ENCODE measurements at places on chromosomes 12 and 14. TPM values are rescaled to one million over a fixed set of nuclear protein-coding genes. Genes with fewer than 3 reads are reported as not detected.

DNA sequence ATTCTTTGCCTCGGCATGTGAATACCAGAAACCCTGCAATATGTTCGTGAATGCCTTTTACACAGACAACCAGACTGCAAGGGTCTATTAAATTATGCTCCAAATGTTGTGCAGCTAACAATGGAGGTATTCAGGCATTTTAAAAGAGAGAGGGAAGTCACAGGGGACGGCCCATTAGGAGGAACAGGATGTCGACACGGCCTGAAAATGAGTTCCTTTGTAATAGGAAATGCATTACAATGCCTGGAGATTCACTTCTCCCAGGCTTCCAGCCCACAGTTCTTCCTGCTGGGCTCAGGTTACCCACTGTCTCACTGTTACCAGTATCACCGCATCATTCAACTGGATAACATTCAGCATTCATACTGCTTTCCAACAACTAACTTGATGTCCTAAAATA is 2.5 kb downstream of the DUSP6 start:
- peak; percentile 60 for DNase-seq

- peak; percentile 58 for DNase-seq
Observed at GRCh38 chr14:104724981-104725771, 1.1 kb downstream of the ADSS1 start.

- DNase-seq: no peak
Observed at GRCh38 chr14:53532853-53533252, 379.7 kb upstream of the DDHD1 start.

- DNase-seq: no peak
Observed at GRCh38 chr14:67556671-67557070, 23.6 kb downstream of the PLEKHH1 start.

- DNase-seq: peak; percentile 76
Observed at GRCh38 chr12:219891-220352, 6.0 kb upstream of the SLC6A12 start.

DNA sequence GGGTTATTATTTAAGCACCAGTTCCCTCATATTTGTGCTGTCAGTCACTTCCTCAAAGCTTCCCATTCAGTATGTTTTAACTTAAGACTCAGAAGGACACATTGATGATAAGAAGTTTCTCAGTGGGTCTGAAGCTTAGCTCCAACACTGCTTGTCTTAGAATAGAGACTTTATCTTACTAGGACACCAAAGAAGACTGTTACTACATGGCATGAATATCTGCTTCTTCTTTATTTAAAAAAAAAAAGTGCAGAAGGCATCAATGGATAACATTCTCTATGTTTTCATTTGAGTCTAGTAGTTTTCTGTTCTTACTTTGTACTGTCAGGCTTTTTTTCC is 404.2 kb downstream of the DAD1 start:
- no peak for DNase-seq

DNA sequence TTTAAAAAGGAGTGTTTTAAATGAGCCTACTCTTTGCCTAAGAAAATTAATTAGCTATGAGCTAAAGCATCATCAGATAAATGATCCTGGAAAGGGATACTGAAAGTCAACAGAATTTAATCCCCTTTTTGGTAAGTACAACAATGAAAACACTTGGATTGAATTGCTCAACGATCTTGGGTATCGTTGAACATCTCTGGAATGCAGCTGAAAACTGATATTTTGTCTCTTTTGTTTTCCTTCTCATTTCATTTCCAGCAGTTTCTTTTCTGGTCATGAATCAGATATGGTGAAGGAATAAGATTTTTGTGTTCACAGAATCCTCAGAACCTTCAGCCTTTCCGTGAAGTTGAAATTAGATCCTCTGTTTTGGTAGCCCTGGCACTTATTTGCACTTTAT is 771.2 kb downstream of the FSCB start:
- DNase-seq: no peak

- no peak for DNase-seq
Observed at GRCh38 chr14:35405304-35405996, 901 bp upstream of the NFKBIA start.

DNA sequence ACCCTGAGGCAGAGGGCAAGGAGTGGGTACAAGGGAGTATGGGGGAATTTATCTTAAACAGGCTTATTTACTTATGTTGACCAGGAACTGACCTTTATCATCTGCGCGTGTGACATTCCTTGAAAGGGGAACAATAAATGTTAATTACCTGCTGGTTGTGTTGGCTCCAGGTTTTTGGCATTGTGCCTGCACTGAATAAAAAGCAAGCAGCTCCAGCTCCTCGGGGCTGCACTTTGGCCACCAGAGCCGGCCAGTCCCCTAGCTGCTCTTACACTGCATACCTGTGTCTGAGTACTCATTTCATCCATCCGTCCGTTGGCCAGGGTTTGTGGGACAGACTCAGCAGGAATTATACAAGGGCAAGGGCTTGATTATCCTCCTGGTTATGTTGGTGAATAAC is 68.8 kb upstream of the GTF2A1 start:
- no peak for DNase-seq

DNA sequence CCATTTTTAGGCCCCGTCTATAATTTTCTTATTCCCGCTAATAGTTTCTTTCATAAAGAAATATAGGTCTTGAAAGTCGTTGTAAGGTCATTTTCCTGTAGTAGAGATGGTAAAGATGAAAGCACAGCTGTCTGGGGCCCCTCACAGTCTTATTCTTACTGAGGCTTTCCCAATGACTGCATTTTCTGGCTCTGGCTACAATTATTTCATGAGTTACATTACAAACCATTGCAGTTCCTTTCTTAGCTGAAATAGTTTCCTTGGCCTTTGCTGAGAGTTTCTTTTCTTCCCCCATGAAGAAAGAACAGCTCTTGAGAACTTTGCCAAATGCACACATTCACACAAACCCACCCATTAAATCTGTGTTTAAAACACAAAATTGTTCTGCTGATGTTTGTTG is 113.0 kb downstream of the DYRK2 start:
- DNase-seq: no peak

GRCh38 chr12:25937096-25937495 is 21.4 kb upstream of the RASSF8 start:
- DNase-seq: no peak

- peak; percentile 42 for DNase-seq
Observed at GRCh38 chr12:48001505-48002413, 2.5 kb downstream of the COL2A1 start.

DNA sequence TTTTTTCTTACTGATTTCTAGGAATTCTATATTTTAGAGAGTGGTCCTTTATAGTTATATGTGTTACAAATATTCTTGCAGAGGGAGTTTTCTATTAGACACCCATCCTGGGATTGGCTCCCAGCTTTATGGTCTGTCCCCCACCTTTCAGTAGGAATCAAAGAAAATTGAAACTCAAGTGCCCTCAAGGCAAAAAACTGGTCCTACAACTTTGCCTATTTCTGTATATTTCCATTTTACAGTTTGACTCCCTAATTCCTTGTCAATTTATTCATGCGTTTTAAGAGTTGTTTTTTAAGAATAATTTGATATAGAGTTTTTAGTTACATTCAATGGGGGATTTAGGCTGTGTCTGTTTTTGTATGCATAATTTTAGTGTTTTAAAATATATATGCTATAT is 208.9 kb downstream of the SYNE2 start:
- no peak for DNase-seq

- no peak for DNase-seq
Observed at GRCh38 chr12:111412007-111412829, 6.5 kb downstream of the SH2B3 start.

DNA sequence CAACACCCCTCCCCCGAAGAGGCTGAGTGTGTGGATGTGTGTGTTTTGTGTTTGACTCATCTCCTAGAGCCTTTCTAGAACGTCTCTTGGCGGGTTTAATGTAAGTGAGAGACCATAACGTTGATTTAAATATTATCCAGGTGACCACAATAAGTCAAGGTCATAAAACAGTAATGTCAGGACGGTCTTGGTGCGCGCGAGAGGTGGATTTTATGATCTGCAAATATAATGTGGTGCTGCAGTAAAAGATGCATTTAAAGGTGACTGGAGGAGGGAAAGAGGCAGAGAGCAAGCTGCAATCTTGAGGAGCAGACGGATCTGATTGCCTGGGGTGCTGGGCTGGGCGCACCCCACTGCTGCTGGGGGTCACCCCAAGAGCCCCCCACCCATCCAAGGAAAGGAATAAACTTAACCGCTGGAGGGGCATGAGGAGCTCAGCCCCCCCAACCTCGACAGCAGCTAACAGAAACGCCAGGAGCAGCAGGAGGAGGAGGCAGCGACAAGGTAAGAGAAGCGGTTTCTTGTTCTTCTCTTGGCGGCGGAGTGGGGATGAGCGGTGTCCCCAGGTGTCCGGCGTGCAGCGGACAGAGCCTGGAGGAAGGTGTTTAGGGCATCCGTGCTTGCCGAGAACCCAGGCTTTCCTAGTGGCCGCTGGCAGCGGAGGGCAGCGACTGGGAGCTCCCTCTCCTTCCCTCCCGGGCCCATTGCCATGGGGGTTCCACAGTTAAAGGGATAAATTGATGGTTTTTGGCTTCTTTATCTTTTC is 5.5 kb downstream of the HOXC10 start:
- no peak for DNase-seq

- DNase-seq: no peak
Observed at GRCh38 chr12:52434760-52435530, 774 bp upstream of the KRT75 start.

DNA sequence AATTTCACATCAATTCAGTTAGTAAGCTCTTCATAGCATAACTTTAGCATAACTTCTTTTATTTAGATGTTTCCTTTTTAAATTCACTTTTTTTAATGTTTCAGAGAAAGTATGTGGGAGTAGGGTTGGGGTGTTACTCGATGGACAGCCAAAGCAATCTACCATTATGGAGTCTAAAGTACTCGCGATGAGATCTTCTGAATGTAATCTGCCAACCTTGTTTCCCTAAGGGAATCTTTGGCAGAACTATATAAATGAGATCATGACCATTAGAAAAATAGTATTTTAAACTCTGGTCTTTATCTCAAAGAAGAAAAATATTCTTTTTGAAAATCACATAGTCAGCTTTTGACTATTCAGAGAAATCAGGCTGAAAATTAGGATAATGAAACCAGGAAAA is 103.9 kb downstream of the BBS10 start:
- DNase-seq: no peak

- no peak for DNase-seq
Observed at GRCh38 chr14:24913746-24914145, 136.2 kb downstream of the STXBP6 start.

DNA sequence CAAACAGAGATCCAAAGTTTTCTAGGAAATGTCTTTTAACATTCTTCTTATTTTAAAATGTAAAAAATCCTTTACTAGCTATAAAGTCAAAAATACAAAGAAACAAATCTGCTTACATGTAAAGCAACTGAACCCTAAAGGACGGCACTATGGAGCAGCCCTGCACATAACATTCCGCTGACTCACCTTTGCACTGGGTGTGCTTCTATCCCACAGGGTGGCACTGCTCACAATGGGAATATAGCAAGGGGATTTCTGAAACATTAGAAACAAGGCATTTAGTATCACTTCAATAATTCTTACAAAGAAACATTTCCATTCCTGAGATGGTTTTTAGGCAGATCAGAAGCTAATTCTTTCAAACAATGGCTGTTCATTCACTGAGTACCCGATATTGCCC is 94.3 kb downstream of the C12orf42 start:
- peak; percentile 30 for DNase-seq

DNA sequence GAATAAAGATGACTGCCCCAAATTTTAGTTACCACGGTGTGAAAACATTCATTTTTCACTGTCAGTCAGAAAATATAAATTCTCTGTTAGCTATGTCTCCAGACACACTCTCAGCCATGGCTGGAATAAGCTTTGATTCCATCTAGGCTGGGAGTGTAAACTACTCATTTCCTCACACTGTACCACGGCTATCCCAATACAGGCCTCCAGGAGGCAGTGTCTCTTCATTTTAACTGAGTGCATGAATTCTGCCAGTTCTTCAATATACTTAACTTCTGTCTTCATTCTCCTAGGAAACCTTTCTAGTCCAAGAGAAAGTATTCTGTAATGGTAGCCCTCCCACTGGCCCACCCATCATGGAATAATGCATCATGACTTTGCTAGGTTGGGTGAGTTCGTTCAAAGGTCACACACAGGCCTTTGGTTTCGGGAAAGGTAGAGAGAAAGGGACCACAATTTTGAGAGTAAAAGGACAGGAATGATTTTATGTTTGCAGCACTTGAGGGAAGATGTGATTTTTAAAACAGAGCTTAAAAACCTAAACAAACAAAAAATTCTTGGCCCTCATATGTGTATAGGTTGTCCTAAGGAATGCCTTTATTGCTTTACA is 381.1 kb downstream of the SEC23A start:
- DNase-seq: peak; percentile 4

- DNase-seq: no peak
Observed at GRCh38 chr12:91857813-91858542, 287.7 kb downstream of the BTG1 start.

DNA sequence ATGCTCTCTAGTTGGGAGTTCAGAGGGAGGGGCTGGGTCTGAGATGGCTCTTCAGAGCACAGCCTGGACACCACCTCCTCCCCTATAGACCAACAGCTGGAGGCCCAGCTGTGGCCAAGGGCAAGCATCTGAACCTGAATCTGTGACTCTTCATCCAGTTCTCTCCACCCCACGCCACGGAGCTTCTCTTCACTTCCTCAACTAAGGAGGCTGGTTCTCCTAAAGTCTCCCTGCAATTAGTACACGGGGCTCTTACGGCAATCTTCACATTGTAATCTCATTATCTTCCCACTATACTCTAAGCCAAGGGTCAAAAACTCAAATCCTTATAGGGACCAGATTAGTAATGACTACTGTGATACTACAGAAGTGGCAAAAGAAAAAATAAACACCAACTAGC is 9.8 kb downstream of the NRDE2 start:
- no peak for DNase-seq

GRCh38 chr14:75162631-75163030 is 13.8 kb downstream of the TMED10 start:
- DNase-seq: no peak

- DNase-seq: no peak
Observed at GRCh38 chr14:43411841-43412240, 1095.2 kb downstream of the FSCB start.

DNA sequence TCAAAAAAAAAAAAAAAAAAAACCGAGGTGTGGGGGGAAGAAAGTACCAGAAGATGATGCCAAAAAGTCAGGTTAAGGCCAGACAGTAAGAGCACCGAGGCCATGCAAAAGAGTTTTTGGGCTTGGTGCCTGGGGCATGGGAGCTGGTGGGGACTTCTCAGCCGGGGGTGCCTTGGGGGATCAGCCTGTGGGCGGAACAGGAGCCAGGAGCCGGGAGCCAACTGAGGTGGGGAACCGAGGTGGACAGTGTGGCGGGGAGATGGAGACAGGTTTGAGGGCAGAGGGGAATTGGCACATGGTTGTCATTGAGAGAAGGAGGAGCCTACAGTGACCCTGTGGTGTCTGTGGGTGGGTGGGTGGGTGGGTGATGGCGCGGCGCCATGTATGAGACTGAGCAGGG is 33.2 kb downstream of the TSPAN11 start:
- no peak for DNase-seq

ACOT4 gene
- total RNA-seq: 0.76 TPM

TC2N gene
- 0.53 TPM for total RNA-seq

CISTR gene
- total RNA-seq: not detected

GLI1 gene
- total RNA-seq: 0.03 TPM

MYH6 gene
- total RNA-seq: not detected

E2F7 gene
- total RNA-seq: 2.5 TPM

GPR68 gene
- 2.0 TPM for total RNA-seq

NTS gene
- not detected for total RNA-seq

HAL gene
- not detected for total RNA-seq

DGLUCY gene
- total RNA-seq: 11.0 TPM

CLEC2A gene
- total RNA-seq: not detected

MNAT1 gene
- total RNA-seq: 45.7 TPM
